Spleen (tissue), 13 donors: ENCODE measurements at places on chromosomes 2 and 18. TPM values are rescaled to one million over a fixed set of nuclear protein-coding genes. Genes with fewer than 3 reads are reported as not detected.

- H3K36me3 ChIP-seq: no peaks in the 10 kb centered on the region
- H3K4me3 ChIP-seq: no peak overlapping the region
- no peaks in the 10 kb centered on the region for H3K27me3 ChIP-seq
- no peak overlapping the region for H3K27ac ChIP-seq
Observed at GRCh38 chr18:39730606-39731005, 2165.0 kb upstream of the CELF4 start.

- no peaks in the 10 kb centered on the region for H3K27me3 ChIP-seq
- no peaks in the 10 kb centered on the region for H3K36me3 ChIP-seq
- peaks cover 23% of the 10 kb centered on the region for H3K4me1 ChIP-seq
- DNase-seq: no peak
- no peak overlapping the region for H3K27ac ChIP-seq
Observed at GRCh38 chr18:56579451-56579850, 58.9 kb downstream of the TXNL1 start.

DNA sequence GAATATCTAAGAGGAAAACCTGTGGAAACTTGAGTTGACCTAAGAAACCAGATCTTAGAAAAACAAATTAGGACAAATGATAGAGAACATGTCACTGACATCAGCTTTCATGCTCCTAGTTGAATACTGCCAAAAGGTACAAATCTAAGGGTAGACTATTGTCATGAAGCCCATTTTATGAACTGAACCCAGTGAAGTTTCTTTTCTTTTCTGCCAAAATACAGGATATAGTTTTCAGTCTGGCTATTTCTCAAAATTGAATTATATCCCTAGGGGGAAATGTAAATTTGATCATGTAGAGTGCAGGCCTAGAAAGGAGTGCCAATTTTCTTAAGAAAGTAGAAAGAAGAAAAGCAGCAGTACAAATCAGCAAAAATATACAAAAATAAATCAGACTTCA, 46.6 kb downstream of the FSIP2 start:
- DNase-seq: no peak
- no peaks in the 10 kb centered on the region for H3K36me3 ChIP-seq
- no peak overlapping the region for H3K4me3 ChIP-seq
- H3K27me3 ChIP-seq: no peaks in the 10 kb centered on the region
- no peaks in the 10 kb centered on the region for H3K4me1 ChIP-seq

DNA sequence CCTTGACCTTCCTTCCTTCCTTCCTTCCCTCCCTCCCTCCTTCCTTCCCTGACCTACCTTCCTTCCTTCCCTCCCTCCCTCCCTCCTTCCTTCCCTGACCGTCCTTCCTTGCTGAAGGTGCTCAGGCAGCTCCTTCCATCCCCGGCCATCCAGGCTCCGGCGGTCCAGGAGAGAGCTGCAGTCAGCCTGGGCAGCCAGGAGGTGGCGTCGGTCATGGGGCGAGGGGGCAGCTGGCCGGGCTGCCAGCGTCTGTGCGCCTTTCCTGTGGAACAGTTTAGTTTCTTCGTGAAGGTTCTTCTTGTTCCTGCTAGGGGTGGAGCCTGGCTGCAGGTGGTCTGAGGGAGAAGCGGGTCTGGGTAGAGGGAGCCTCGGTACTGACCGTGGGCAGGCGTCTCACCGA, 15.7 kb downstream of the GPR35 start:
- H3K27ac ChIP-seq: no peak overlapping the region
- no peaks in the 10 kb centered on the region for H3K4me1 ChIP-seq
- H3K27me3 ChIP-seq: no peaks in the 10 kb centered on the region
- no peaks in the 10 kb centered on the region for H3K36me3 ChIP-seq
- H3K4me3 ChIP-seq: no peak overlapping the region

DNA sequence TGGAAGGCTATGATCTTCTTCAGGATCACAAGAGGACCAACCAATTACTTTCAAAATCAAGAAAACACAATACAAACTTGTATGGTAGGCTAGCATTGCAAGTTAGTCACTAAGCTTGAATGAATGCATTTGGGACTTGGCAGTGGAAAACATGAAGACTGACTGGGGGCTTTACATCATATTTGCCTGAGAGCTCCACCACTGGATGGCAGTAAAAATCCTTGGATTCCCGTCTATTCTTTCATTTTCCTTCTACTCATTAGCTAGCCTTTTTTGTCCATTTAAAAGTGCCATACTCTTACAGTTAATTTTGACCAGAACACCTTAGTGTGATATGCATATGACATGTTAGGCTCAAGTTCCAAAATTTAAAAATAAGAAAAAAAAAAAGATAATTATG, 63.5 kb upstream of the RASGRP3 start:
- H3K4me3 ChIP-seq: no peak overlapping the region
- H3K27me3 ChIP-seq: no peaks in the 10 kb centered on the region
- DNase-seq: no peak
- H3K4me1 ChIP-seq: peaks cover 3% of the 10 kb centered on the region

GRCh38 chr2:99971326-99971900, 171.0 kb downstream of the AFF3 start:
- no peaks in the 10 kb centered on the region for H3K27me3 ChIP-seq
- no peak overlapping the region for H3K27ac ChIP-seq
- H3K4me1 ChIP-seq: no peaks in the 10 kb centered on the region
- H3K36me3 ChIP-seq: no peaks in the 10 kb centered on the region
- no peak overlapping the region for H3K4me3 ChIP-seq

GRCh38 chr18:76668546-76668945, 153.8 kb upstream of the ZNF236 start:
- no peak for DNase-seq
- H3K27ac ChIP-seq: no peak overlapping the region
- H3K4me1 ChIP-seq: no peaks in the 10 kb centered on the region
- H3K36me3 ChIP-seq: no peaks in the 10 kb centered on the region

- H3K27ac ChIP-seq: no peak overlapping the region
- H3K4me3 ChIP-seq: no peak overlapping the region
- H3K27me3 ChIP-seq: no peaks in the 10 kb centered on the region
- no peaks in the 10 kb centered on the region for H3K36me3 ChIP-seq
Observed at GRCh38 chr18:36312806-36313395, 15.4 kb downstream of the FHOD3 start.

- no peak for DNase-seq
- H3K27me3 ChIP-seq: no peaks in the 10 kb centered on the region
Observed at GRCh38 chr2:45396671-45397070, 214.4 kb downstream of the SRBD1 start.

GRCh38 chr18:9108911-9109310, 6.4 kb downstream of the NDUFV2 start:
- H3K36me3 ChIP-seq: no peaks in the 10 kb centered on the region
- no peaks in the 10 kb centered on the region for H3K27me3 ChIP-seq
- H3K4me1 ChIP-seq: peaks cover 87% of the 10 kb centered on the region
- no peak overlapping the region for H3K4me3 ChIP-seq
- no peak for DNase-seq

FAP gene
- 0.82 TPM for total RNA-seq

SLC19A3 gene
- total RNA-seq: not detected

CDH19 gene
- 6.4 TPM for total RNA-seq

SULT1C4 gene
- 0.51 TPM for total RNA-seq

NR4A2 gene
- total RNA-seq: 2.8 TPM
